ENCODE measurements at places on chromosomes 11 and 22. TPM values are rescaled to one million over a fixed set of nuclear protein-coding genes. Genes with fewer than 3 reads are reported as not detected.

DNA sequence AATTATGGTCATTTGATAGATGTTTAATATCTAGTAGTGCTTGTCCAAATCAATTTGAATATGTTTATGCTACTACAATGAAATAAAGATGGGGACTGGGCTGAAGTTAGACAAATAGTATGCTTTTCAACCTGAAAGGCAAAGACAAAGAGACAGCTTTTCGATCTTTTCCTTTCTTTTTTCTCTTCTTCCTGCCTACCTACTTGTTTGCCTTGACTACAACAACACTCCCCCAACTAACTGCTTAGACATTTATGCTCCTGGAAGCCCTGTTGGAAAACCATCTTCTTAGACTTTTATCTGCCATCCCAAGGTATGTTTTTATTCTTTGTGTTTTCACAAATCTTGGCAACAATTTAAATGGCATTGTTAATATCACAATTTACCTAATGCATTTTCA is 374.4 kb upstream of the DDI1 start:
- DNase-seq, result no peak

OR10A2 gene
- total RNA-seq, result not detected

GRCh38 chr11:102914238-102915043 is 39.7 kb upstream of the MMP12 start:
- DNase-seq, result no peak

GRCh38 chr11:70252844-70253243 is 17.6 kb upstream of the PPFIA1 start:
- no peak for DNase-seq

DNA sequence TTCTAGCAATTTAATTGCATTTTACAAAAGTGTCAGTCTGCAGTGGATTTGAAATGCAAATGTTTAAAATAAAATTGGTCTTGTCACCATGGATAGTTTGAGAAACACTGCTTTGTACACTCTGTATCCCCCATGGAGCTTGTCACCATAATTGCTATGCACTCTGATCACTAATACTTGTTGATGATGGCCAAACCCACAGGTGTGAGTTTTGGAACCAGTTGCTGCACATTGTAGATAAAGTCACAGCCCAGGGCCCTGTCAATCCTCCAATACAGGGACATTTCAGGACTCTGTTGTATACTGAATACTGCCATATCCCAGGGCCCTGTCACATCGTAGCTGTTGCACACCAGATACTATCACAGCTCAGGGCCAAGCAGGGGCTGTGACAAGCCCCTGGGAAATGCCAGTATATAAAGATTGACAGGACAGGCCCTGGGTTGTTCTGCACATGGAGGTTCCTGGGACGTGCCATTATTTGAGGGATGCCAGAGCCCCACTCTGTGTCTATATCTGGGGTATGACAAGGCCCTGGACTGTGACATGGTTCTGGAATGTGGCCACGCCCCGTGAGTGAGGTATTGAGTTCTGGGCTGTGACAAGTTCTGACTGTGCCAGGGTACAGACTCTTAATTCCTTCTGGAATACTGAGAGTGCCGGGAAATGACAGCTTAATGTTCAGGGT is 27.9 kb upstream of the SMPD1 start:
- peak; percentile 80 for DNase-seq

DNAJB7 gene
- total RNA-seq, result not detected

- no peak for DNase-seq
Measured at GRCh38 chr11:62671236-62671607, 251 bp upstream of the UQCC3 start.

DNA sequence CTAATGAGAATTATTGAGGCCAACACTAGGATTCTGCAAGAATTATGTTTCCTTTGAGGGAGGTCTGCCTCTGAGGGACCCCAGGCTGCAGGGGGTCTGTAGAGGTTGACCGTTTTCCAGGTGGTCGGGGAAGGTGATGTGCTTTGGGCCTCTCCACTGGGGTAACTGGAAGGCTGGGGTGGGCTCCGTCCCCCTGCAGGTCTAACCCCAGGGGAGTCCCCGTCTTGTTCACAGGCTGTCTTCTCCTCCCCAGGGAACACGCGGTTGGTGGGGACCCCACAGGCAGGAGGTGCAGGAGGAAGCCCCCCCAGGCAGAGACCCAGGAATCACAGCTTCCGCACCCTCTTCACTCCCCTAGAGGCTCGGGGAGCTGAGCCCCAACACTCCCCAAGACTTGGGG is 726.4 kb downstream of the BRD1 start:
- no peak for DNase-seq

ACCS gene
- total RNA-seq, result 7.1 TPM

FGF3 gene
- total RNA-seq, result not detected

- no peak for DNase-seq
Measured at GRCh38 chr22:47779474-47779873, 1017.0 kb downstream of the TBC1D22A start.

CD6 gene
- 0.54 TPM for total RNA-seq

GRCh38 chr11:66219846-66220565 is 48.4 kb upstream of the RAB1B start:
- DNase-seq, result no peak

- no peak for DNase-seq
Measured at GRCh38 chr11:2911785-2912391, 17.3 kb downstream of the PHLDA2 start.

DNA sequence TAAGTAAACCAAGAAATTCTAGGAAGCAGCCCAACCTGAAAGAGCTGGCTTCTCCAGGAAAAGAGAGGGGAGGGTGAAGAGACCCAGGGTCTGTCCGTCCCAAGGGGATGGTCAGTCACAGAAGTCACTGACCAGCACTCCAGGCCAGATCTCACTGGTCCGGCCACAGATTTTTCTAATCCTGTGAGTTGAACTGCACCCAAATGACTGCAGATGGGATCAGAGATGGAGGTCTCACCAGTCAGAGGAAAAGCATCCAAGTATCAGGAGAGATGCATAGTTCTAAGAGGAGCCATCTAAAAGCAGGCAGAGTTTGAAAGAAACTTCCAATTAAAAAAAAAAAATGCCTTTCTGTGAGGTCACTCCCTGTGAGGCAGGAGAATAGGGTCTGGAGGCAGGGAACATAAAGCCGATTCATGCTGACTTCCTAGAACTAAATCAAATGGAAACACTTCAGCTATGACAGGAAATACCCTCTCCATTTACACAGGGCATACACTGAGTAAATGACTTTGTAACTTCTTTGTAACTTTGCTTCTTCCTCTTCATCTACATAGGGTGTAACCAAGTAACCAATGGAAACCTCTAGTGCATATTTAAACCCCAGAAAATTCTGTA is 144.5 kb downstream of the CCDC34 start:
- no peak for DNase-seq

OR52K1 gene
- total RNA-seq, result not detected

DNA sequence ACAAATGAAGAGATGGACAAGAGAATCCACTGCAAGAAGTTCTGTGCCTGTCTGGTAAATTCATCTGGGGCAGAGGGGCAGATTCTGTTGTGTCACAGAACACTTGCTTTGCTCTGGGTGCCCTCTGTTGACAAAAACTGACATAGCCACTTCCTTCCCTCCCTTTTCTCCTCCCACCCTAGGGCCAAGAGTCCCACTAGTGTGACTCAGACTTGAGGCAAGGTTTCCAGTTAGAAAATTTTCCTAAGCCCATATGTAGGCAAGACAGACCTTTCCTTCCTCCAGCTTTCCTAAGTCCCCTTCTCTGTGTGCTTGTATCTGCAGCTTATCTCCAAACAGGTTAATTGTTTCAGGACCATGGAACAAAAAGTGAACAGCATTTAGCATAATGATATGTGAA is 106.8 kb downstream of the RBFOX2 start:
- peak; percentile 30 for DNase-seq

DNA sequence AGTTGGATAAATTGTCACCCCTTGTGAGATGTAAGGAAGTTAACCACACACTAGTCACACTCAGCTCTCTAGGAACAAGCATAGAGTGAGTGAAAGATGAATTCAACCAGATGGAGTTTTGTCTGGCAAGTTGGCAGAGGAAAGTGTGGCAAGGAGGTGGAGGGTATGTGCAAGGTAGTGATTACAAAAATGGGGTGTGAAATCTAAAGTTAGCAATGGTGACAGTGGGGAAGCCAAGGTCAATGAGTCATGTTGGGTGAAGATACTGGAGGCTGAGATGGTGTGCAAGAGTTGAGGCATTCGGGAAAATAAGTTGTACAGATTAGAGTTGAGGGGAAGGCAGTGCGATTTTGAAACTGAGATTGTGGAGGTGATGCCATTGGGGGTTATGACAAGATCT is 33.7 kb downstream of the MRGPRX2 start:
- no peak for DNase-seq
